LNCaP clone FGC (cell line): ENCODE measurements at places on chromosomes 12 and 14.

- no peak for DNase-seq
Measured at GRCh38 chr12:69348162-69348938, at the start of gene LYZ. Gene LYZ, plus strand, starts transcription at chr12:69348381. Its CDS starts 28 bp downstream, at chr12:69348409.

DNA sequence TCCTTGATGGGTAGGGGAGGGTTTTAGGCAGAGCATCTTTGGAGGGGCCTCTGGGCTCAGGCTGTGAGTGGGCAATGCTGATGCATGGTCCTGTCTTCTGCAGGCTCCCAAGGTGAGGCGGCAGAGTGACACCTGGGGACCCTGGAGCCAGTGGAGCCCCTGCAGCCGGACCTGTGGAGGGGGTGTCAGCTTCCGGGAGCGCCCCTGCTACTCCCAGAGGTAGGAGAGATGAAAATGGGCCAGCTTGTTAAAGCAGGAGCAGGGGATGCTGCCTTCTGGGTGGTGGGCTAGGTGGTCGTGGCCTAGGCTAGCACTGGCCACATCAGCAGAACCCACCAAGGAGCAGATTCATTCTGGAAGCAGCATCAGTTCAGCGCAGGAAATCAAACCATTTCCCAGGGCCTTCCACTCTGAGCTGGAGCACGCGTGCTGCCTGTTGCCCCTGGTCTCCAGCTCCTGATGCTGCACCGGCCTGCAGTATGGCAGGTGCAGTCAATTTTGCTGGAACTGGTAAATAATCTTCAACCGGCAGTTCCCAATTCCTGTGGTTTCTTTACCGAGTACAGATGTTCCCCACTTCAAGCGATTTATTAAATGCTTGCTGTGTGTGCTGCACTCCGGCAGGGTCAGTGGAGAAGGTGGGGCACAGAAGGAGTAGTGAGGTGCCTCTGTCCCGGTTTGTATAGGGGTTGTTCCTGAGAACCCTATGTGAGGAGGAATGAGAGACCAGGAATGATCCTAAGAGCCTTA is 7.4 kb downstream of the PAPLN start:
- DNase-seq = no peak

DNA sequence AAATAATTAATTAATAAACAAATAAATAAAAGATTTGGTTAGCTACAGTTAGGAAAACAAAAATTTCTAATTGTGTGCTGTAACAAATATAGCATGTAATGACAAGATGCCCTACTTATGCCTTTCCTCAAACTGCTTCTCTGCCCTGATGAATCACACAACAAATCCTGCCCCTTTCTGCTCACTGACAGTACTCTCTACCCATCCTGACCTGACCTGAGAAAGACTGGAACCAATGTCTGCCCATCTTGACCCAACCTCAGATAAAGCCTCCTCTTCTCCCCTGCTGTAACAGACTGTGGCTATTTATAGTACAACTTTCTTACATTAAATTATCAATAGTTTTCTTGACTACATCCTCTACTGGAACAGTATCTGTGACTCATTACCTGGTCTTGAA is 43.7 kb downstream of the PPP1R13B start:
- DNase-seq = no peak

DNA sequence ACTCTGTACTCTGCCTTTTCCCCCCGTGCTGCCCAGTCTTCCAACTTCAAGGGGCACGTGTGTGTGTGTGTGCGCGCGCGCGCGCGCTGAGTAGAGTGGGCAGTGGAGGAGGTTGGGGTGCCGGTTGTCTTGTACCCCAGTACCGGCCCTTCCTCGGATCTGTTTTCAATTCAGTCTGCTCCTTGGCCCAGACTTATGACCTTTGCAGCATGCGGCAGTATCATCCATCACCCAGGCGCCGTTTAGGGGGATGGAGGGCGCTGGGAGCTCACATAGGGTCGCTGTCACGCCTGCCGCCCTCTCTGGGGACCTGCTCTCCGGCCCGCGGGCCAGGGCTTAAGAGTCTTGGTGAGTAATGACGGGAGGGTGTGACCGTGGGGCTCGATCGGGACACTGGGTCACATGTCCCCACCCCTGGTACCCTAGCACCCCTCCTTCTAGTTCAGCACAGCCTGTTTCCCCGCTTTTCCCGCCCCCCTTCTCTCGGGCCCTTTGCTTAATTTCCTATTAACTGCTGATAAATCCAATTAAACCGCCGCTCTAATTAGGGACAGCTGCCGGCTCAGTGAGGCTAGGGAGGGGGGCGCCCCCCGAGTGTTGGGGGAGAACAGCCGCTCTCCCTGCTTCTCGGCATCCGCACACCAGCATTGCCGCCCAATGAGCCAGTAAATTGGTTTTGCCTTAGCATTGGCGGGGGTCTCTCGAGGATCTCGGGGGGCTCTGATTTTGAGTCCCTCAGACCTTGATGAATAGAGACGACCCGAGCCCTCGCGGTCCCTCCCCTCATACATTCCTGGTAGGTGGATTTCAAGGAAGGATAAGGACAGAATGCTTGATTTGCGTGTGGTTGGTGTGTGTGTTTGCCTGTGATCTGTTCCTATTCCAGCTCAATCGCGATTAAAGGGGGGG is 9.3 kb downstream of the STAC3 start:
- no peak for DNase-seq

DNA sequence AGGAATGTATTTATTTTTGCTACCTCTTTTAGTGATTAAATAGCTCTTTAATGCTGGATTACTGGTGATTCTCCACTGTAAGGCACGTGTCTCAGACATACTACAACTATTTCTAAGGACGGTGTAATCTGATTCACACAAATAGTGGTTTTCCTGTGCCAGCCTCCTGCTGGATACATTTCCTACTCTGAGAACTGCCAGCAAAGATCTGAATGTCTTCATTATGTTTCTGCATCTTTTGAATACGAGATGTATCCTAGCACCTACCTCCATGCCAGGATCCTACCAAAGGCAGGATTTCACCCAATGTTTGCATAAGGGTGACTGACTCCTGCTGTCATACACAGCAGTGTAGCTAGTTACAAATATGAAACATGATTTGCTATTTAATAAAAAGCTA is 120.6 kb downstream of the PRICKLE1 start:
- no peak for DNase-seq

GRCh38 chr14:23300687-23301223 is 1.9 kb downstream of the PPP1R3E start:
- DNase-seq = no peak

DNA sequence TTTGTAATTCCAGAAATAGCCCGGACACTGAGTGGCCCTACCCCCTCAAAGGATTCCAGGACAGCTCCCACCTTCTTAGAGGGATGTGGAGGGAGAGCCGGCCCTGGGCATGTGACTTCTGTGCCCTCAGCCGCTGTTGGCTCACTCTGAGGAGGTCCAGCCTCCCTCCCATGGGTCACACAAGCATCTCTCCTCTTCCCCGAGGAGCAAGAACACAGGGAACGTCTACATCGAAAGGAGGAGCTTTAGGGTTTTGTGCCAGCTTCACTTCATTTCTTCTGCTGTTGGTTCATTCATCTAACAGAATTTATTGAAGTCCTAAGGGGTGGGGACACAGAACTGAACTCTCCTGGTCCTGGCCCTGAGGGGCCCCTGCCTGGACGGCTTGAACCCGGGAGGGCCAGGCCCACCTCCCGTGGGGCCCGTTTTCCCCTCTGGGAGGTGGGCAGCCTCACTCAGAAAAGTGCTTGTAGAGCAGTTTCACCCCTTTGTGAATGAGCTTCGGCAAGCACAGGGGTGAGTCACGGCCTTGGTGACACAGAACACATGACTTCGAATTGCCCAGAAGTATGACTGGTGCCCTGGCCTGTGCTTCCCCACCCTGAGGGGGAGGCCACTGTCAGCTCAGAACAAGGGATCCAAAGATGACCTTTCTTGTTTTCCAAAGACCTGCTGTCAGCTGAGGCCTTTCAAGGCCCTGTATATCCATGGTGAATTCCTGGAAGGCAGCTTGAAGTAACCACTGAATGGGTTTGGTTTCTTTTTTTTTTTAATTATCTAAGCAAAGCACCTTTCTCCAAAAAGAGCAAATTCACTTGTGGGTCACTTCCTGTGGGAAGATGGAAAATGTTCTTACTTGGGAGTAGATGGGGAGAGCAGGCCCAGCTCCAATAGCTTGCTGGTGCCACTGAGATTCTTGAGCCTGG is 39.2 kb downstream of the NFKBIA start:
- no peak for DNase-seq

GRCh38 chr12:65918021-65918420 is 93.7 kb downstream of the HMGA2 start:
- no peak for DNase-seq

DNA sequence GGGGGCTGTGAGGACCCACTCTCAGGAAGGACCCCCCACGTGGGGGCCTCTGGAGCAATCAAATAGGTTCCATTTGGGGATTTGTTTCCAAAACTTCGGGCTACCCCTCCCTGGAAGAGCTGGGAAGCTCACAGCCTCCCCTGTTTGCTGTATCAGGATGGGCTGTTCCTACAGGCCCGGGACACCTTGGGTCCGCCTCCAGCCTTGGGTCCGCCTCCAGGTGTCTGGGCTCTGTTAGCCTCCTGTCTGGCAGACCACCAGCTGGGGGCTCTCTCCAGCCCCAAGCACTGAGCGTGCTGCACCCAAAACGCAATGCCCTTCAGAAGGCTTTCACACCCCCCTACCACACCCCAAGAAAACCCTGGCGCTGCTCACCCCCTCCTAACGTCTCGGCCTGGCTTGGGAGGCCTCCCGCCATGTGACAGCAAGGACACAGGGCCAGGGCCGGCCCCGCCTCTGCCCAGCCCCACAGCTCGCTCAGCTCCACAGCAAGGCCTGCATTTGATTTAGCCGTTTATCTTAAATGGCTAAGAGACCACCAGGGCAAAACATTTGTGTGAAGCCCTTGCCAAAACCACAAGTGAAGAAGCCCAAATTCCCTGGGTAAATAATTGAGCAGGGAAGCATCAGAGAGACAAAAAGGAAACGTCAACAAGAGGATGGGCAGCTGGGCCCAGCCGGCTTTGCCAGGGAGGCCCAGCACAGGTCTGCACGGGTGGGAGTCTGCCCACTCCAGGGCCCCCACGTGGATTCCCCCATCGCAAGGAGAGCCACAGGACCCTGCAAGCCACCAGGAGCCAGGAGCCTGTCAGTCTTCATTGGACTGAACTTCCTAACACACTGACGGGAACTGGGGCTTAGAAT is 39.9 kb downstream of the BCL11B start:
- DNase-seq = no peak

- DNase-seq = no peak
Measured at GRCh38 chr12:40942326-40942725, 245.8 kb upstream of the PDZRN4 start.

- no peak for DNase-seq
Measured at GRCh38 chr12:2999265-2999841, 40.2 kb downstream of the TEAD4 start.

DNA sequence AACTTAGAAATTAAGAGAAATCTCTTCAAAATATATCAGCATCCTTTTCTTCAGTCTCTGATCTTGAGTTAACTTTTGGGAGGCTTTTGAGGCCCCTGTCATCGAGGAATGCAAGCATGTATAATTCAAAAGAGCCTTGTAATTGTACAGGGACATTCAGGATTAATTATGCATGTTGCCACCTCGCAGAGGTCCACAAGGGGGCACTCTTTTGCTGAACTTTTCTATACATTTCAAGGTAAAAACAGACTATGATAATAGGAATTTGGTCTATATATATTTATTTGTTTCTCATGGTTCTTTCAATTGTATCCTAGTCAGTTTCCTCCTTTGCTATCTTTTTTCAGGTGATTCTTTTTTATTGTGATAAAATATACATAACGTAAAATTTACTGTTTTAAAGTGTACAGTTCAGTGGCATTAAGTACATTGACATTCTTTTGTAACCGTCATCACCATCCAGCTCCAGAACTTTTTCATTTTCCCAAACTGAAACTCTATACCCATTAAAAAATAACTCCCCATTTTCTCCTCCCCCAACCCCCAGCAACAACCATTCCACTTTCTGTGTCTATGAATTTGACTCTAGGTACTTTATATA is 47.0 kb upstream of the SLC2A13 start:
- no peak for DNase-seq

GRCh38 chr14:85471156-85471555 is 58.8 kb upstream of the FLRT2 start:
- no peak for DNase-seq

- no peak for DNase-seq
Measured at GRCh38 chr12:117646520-117646919, 285.1 kb upstream of the NOS1 start.

GRCh38 chr14:41362139-41362538 is 244.5 kb upstream of the LRFN5 start:
- DNase-seq = no peak

- DNase-seq = no peak
Measured at GRCh38 chr12:4416276-4416675, 29.3 kb downstream of the FGF6 start.

- no peak for DNase-seq
Measured at GRCh38 chr12:88433997-88434703, 146.1 kb downstream of the KITLG start.

GRCh38 chr12:27330846-27331245 is 1.8 kb upstream of the BMAL2 start:
- peak; percentile 54 for DNase-seq

GRCh38 chr12:45257185-45257930 is 41.5 kb downstream of the ANO6 start:
- DNase-seq = no peak

DNA sequence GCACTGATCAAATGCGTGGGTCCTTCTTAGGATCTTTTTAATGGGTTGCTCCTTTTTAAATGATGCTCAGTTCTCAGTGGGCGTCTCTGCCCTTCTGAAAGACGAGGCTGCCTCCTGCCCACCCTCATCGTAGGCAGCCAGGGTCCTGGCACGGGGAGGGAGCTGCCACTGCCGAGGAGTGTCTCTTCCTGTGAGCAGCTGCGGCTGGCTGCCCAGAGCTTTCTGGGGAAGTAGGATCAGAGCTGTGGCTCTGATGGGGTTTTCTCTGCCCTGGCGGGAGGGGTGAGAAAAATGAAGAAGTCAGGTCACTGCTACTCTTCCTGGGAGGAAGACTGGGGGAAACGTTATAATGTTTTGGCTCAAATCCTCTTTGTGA is 31.1 kb upstream of the BEGAIN start:
- DNase-seq = no peak

GRCh38 chr12:27077586-27077985 is 4.8 kb downstream of the C12orf71 start:
- no peak for DNase-seq

GRCh38 chr12:15956010-15956409 is 44.9 kb downstream of the DERA start:
- no peak for DNase-seq

DNA sequence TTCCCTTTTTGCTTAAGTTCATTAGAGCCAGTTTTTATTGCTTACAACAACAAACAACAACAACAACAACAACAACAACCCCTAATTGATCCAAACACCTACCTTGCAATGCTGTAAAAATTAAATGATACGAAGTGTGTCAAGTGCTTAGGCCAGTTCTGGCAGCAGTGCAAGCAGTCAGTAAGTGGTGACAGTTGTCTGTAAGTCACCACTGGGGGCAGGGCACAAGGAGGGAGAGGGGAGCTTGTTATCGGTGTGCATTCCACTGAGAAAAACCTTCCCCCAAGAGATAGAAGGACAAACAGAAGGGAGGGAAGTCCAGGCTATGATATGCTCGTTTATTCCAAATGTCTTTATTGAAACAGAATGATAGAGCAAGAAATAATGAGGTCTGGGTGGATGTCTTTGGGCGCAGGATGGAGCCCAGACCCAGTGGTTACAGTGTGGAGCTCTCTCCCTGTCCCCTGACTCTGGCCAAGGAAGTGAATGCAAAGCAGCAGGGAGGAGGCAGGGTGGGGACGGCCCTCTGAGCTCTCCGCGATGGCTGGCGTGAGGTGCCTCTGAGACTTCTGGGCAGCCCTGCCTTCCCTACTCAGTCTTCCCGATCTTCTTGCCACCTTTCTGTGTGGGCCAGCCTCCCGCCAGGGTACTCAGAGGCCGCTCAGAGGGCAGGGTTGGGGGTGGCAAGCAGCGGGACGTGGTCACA is 6.5 kb downstream of the SLC22A17 start:
- DNase-seq = no peak

GRCh38 chr14:55739967-55740648 is 160.1 kb downstream of the KTN1 start:
- peak; percentile 91 for DNase-seq
